CD4-positive, alpha-beta T cell treated with Interleukin-1 beta for 1 hour (primary cell): ENCODE measurements at places on chromosomes 16 and 17.
A peak's percentile ranks its signal among the peaks of the same experiment; 100 is the strongest.

DNA sequence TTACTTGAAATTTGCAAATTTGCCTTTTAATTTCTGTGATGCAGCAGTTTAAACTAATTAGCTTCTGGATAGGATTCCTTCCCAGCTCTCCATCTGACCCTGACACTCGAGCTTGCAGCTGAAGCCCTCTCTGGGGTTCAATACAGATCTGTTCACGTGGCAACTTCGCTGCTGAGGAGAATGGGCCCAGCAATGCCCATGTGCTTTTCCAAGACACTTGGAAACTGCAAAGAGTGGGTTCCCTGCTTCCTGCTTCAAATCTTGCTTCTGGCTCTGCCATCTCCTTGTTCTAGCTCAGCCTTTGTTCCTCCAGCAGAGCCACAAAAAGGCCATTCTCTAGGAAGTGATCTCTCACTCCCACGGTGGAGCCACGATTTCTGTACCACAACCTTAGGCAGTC, 50.0 kb upstream of the IRX6 start:
- DNase-seq: no peak

DNA sequence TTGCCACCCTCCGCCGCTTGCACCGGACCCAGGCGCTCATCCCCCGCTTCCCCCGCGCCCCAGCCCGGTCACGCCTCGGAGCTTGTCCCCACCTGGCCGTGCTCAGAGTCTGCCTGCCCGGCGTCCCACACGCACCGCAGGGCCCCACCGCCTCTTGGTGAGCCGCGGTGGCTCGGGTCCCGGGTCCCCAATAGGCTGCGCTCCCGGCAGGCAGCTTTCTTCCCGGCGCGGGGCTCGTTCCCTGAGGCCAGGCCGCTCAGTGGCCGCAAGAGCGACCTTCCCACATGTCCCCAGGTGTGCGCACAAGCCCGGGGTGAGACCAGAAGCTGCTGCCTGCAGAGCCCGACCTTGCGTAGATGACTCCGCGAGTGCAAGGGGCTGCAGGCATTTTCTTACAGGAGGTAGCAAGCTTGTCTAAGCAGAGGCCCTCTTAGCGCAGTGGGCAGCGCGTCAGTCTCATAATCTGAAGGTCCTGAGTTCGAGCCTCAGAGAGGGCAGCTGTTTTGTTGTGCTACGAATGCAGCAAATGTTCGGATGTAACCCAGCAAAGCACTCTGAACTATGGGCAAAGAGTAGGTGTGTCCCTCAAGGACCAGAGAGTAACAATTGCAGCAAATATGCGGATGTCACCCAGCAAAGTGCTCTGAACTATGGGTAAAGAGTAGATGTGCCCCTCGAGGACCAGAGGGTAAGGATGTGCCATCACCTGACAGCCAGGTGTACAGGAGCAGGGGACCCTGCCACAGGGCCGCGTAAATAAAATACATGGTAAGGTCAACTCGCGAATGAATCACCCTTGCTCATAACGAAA, 15.6 kb downstream of the TLE7 start:
- no peak for DNase-seq

DNA sequence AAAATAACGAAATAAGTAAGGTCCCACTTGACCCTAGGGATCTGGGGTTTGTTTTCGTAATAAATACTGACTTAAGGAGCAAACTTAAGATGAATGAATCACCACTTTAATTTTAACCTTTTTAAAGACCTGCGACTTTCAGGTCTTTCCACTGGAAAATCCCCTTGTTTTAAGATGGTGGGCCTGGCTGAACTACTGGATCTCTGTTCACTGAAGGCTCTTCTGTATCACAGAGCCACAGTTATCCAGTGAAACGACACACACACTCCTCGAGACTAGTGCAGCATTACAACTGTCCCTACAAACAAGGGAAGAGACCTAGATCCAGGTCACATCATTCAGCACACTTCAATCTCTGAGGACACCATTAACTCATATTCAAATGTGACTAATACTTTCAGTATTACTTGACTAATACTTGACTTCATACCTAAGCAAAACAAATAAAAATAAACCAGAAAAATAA, 299.0 kb downstream of the CEP112 start:
- no peak for DNase-seq

DNA sequence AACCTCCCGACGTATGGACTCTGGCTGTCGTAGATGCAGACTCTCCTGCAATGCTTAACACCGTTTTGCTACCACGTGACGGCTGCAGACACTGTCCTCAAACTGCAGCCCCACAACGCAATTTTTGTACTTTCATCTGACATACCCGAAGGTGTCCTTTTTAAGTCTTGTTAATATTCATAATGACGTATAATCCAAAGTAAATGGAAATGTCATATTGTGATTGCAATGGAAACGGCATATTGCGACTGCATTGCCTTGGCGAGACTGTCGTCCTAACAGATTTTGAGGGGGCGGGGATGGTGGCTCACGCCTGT, 79.3 kb upstream of the TBC1D3K start:
- DNase-seq: no peak

DNA sequence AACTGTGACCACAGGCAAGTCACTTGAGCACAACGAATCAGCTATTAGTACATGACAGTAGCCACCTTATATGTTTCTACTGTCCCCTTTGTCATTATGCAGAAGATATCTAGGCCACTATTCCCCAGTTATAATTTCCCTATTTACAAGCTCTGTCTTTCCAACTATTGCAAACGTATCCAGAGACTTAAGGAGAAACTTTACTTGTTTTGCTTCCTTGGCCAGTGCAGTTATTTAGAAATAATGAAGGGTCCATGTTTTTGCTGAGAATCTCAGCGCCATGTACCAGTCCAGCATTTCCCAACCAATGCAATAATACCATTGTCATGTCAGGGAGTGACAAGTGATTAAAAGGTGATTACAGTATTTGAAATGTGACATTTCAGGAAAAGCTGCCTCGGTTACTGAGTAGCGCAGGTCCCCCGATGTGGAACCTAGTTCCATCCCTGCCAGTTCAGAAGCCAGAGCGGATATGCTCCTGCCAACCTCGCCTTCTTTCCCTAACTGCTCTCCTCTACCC, 743 bp downstream of the ZNF624 start:
- DNase-seq: no peak

DNA sequence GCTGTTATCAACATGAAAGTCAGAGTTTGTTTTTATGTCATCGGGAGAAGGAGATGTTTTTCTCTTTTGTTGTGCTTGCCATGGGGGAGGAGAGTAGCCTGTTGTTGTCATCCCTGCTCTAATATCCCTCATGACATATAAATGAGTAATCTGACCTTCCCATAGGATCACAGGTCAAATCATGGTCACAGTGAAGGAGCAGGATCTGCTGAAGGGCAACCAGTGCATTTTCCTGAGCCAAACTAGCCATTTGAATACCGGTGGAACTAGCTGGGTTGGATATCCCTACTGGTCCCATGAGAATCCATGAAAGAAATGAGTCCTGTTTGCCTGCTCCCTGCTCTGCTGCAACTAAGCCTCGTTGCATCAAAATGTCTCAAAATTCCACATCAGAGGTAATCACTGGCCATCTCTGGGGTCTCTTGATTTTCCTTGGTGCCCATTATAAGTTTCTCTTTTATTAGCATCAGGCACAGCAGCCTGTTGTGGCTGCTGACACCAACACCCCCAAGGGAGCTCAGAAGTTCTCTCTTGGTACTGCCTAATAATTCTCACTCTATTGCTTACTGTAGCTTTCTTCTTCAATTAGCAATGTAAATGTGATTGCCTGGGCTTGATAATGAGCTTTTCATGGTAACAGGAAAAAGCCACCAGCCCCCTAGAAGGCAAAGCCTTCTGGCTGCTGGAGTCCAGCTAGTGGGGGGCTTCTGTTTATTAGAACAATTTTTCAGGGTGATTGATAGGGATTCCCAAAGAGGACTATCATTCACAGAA, 211.4 kb upstream of the ERCC4 start:
- no peak for DNase-seq

GRCh38 chr17:82216301-82217119, 3.9 kb upstream of the CCDC57 start:
- DNase-seq: peak; percentile 88

DNA sequence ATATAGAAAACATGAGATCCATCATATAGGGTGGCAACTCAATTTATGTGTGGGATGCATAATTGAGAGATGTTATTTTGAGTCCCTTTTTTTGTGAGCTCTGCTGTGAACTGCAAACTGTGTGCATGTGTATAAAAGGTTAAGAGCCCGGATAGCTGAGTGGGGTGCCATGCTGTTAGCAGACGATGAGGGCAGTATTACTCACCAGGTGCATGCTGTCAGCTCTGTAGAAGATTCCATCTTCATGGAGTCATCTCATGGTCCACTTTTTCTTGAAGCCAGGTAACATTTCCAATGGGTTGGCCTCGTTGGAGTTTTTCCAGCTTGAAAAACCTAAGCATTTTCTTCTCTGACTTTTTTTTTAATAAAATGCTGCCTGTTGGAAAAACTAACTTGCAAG, 43.0 kb upstream of the RHBDL3 start:
- no peak for DNase-seq

GRCh38 chr16:72924927-72925630, 122.8 kb downstream of the ZFHX3 start:
- no peak for DNase-seq

DNA sequence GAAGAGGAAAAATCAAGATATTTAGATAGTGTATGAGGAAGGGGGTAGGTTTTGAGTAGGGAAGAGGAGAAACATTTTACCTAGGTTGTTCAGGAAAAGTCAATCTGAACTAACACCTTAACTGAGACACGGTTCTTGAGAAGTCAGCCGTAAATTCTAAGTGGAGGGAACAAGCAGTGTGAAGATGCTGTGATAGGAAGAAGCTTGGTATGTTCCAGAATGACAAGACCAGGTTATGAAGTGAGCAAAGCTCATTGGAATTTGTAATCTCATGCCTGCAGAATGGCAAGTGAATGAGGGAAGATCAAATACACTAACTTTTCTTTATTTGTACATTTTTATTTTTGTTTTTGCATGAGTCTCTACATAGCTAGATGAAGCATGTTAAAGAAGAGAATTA, 307.6 kb downstream of the ZFHX3 start:
- no peak for DNase-seq

GRCh38 chr16:8641671-8642070, 20.2 kb downstream of the METTL22 start:
- no peak for DNase-seq

- no peak for DNase-seq
These were observed 871.0 kb downstream of the CDH11 start for GRCh38 chr16:64250866-64251265.

DNA sequence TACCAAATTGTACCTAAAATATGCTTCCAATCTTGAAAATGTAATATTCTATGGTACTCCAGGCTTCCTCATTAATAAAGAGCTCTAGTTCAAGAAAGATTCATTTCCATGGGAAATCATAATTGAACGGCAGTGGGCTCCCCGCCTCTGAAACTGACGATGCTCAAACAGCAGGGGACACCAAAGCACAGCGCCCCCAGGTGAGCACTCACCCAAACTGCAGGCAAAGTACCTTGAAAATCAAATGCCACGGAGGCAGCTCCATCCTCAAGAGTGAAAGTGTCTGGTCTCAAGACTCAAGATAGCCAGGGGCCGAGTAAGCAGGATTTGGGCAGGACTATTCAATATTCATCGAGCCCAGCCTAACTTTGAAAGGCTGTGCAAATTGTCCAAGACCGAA, 217.4 kb upstream of the TNRC6C start:
- DNase-seq: peak; percentile 25

DNA sequence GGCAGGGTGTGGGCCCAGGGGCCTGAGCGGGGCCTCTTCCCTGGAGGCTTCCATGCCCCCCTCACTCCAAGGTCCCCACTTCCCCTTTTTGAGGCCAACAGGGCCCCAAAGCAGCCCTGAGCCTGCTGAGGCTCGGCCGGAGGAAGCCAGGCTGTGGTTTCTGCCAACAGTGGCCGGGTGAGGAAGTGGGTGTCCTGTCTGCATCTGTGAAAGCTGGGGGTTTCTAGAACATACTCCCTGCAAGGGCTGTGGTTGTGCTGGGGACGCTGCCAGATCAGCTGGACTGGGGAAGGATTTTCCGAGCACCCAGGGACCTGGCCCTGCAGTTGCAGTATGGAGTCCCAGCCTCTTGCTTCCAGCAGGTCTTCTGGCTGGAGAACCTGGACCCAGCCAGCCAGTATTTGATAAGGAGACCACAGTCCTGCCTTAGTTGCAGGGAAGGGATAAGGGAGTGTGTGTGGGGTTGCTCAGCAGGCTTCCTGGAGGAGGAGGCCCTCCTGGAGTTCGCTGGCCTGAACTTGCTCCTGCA, 15.7 kb downstream of the ADCY7 start:
- peak; percentile 72 for DNase-seq

DNA sequence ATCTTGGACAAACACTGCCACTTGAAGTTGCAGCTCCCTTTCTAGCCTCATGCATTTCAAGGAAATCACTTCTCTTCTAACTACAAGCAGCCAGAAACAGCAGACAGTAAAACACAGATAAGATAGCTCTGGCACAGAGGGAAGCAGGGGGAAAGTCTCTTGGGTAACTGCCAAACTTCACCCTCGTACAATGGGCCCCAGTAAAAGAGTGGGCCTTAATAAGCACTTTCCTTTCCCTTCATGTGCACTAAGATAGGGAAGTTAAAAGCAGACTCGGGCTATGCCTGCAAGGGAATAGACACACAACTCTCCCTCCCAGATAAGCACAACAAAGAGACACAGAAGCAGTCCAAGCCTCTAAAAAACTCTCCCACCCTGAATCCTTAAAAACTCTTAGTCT, 4.2 kb upstream of the KRTAP4-5 start:
- DNase-seq: no peak

DNA sequence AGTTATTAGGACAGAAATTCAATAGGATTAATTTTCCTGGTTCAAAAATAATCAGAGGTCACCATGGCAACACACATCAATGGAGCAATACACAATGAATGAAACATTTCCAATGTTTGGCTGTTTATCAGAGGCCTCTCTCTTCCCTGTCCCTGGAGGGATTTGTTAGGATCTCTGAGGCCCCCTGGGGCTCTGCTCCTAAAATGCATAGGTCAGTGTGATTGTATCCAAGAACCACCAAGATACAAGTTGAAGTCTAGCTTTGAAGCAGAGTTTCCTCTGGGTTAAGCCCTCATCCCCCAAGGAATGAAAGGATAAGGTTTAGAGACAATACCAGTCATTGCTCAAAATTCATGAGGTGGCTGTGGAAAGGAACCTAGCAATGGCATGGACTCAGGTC, 561.2 kb upstream of the C16orf82 start:
- no peak for DNase-seq

DNA sequence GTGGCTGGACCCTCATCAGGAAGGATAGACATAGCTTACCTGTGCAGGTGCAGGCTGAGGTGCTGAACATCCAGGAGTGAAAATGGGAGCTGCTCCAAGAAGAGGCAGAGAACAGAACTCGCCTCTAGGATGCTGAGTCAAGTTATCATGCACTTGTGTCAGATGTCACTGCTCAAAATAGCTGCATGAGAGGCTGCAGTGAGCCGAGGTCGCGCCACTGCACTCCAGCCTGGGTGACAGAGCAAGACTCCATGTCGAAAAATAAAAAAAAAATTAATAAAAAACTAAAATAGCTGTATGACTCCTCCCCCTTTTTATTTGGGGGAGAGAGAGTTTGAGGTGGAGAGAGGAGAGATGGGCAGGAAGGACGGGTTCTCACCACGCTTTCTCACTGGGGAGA, 148.8 kb downstream of the FOXL1 start:
- DNase-seq: no peak
